Endothelial cell of umbilical vein (primary cell): ENCODE measurements at places on chromosomes 6 and 20. TPM values are rescaled to one million over a fixed set of nuclear protein-coding genes. Genes with fewer than 3 reads are reported as not detected.

The MEI4 gene
- total RNA-seq = not detected in 2 replicates

The FOXC1 gene
- total RNA-seq = 15.9 and 16.4 TPM in 2 replicates

The CD83 gene
- 0.46 and 0.55 TPM in 2 replicates for total RNA-seq

The TSHZ2 gene
- not detected in 2 replicates for total RNA-seq

The NKAPL gene
- total RNA-seq = 1.1 and 1.6 TPM in 2 replicates

The RAB32 gene
- total RNA-seq = 65.6 and 78.3 TPM in 2 replicates

The OOEP gene
- total RNA-seq = not detected in 2 replicates

The HLA-DOB gene
- 0.44 and 0.46 TPM in 2 replicates for total RNA-seq
